ENCODE measurements at places on chromosomes 1 and 21.

DNA sequence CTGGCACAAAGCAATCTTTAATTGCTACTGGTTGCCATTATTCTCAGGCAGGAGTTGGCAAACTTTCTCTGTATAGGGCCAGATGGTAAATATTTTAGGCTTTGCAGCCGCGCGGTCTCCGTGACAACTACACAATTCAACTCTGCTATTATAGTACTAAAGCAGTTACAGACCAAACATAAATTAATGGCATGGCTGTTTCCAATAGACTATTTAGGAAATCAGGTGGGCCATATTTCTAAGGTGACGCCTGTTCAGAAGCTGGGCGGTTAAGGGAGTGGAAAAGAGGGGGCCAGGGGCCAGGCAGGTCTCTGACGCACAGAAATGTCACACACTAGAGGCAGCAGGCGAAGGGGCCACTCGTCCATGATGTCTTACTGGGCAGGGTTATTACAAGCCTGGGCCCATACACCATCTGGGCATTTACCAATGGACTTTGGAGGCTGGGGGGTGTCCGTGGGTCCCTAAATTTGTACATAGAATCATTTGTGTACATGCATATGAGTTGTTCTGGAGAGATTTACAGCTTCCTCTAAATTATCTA is 80.1 kb downstream of the STUM start:
- DNase-seq: no peak

- DNase-seq: no peak
These were observed 41.0 kb downstream of the PKP1 start for GRCh38 chr1:201324306-201324705.

DNA sequence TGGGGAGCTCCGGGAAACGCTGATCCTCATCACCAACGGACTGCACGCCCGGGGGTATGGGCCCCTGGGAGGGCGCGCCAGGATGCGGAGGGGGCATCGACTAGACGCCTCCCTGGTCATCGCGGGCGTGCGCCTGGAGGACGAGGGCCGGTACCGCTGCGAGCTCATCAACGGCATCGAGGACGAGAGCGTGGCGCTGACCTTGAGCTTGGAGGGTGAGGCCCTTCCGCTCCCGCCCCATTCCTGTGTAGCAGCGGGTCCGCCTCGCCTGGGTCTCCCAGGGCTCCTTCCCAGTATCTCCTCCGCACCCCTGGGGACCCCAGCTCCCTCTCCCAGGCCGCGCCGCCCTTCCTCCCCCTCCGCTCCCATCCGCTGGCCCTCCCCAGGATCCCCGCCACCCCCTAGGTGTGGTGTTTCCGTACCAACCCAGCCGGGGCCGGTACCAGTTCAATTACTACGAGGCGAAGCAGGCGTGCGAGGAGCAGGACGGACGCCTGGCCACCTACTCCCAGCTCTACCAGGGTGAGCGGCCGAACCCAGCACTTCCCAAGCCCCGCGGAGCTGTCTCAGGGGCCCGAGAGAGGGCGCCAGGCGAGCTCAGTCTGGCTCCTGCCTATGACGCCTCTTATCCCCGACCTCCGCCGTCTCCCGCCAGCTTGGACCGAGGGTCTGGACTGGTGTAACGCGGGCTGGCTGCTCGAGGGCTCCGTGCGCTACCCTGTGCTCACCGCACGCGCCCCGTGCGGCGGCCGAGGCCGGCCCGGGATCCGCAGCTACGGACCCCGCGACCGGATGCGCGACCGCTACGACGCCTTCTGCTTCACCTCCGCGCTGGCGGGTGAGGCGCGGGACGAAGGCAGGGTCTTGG is 5.0 kb downstream of the HAPLN2 start:
- peak; percentile 74 for DNase-seq

DNA sequence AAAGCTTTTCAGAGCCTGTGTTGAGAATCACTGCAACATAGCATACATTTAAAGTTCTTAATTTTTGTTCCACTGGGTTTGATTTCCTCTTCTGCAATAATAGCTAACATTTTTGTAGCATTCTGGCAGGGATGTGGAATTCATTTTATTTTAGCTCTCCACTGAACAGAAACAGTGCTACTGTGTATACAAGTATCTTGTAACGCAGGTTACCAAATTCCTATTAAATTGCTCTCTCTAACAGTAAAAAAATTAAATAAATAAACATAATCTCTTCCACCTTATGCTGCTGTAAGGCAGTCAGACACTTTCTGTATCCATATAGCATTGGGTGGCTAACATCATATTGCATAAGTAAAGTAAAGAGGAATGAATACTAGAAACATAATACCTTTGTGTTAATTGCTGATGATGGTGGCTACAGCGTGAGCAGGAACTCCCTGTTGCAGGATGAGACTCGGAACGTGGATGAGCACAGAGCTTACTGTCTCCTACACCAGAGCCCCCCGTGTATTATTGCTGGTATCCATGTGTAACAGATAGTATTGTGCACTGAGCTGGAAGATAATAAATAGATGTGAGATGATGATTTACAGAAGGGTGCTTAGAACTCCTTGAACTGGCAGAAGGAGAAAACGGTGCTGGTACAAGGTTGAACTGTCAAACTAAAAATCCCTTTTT is 276.9 kb upstream of the SNX7 start:
- DNase-seq: no peak

DNA sequence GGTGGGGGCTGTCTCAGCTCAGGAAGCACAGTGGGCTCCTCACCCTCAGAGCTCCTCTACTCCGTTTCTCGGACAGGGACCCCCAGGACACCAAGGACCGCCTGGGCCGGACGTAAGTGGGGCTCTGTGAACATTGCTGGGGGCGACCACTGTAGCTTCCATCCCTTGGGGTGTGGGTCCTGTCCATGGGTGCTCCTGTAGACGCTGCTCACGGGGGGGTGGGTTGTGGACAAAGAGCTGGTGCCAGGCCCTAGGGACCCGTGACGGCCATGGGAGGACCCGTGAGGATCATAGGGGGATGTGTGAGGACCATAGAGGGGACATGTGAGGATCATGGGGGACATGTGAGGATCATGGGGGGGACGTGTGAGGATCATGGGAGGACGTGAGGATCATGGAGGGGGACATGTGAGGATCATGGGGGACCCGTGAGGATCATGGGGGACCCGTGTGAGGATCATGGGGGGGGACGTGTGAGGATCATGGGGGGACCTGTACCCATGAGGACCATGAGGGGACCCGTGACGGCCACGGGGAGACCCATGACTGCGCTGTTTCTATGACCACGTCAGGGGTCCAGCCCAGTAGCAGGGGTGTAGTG is 18.1 kb downstream of the COL6A1 start:
- DNase-seq: no peak

DNA sequence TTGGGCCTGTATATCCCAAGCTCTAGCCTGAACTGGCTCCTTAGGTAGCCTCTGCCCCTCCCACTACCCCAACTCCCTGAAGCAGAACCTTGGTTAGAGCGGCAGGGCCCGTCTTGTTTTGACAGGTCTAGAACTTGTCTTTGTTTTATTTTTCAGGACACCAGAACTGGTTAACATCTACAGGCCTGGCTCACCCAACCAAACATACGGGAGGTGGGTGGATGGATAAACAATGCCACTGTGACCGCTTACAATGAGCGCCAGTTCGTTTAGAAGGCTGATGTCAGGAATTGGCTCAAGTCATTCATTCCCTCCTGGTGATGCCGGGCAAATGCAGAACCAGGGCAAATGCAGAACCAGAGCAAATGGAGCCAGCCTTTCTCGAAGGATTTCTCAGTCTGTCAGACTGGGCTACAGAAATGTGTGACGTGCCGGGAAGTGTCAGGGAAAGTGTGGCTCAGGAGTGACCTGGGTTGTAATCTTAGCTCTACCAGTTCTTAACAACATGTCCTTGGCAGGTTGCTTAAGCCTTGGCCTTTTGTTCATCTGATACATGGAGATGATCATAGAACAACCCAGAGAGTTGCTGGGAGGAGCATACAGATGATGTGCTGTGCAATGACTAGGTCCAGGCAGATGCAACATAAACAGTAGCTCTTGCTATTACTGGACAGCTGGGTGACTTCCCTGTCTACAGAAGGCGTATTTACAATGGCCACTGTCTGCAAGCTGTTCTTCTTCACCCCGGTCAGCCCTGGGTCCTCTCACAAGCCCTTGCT is 30.5 kb upstream of the BTG2 start:
- DNase-seq: peak; percentile 32

- DNase-seq: no peak
These were observed 148.4 kb downstream of the SYT2 start for GRCh38 chr1:202561726-202562443.

DNA sequence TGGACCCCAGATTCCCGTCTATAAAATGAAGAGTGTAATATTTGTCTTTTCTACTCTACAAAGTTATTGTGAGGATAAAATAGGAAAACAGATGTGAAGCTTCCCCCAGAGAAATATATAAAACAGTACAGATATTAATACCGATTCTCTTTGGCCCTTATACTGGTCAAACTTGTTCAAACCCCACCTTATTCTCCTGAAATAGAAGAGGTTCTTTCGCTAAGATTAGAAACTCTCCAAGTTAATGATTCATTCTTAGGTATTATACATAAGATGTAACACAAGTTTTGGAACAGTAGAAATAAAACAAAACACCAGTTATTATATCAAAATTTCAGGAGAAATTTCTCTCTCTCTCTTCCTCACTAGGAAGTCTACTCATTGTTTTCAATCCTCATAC is 852.4 kb upstream of the ADAMTS5 start:
- no peak for DNase-seq

DNA sequence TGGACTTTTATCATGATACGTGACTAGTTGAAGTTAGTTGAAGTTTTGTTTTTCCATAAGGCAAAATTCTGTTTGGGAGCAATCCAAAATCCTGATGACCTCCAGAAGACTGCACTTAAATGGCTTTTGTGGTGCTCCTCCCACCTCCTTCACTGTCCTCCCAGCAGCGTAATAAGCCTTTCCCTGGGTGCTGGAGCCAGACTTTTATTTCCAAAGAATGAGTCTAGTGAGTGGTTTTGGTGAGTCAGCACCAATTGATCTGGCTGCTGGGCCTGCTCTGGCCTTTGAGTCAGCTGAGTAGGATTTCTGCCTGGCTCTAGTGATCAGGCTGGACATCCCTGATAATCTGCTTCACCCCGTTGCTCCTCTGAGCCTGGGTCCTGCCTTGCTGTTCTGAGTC is 21.7 kb upstream of the KCND3 start:
- DNase-seq: no peak

GRCh38 chr1:172755099-172755498 is 96.2 kb downstream of the FASLG start:
- DNase-seq: no peak

- no peak for DNase-seq
These were observed 24.3 kb upstream of the KCNE1 start for GRCh38 chr21:34536311-34536710.

- no peak for DNase-seq
These were observed 586.5 kb downstream of the PTBP2 start for GRCh38 chr1:97308131-97308530.

- DNase-seq: no peak
These were observed 58.3 kb downstream of the ERG start for GRCh38 chr21:38439957-38440356.

DNA sequence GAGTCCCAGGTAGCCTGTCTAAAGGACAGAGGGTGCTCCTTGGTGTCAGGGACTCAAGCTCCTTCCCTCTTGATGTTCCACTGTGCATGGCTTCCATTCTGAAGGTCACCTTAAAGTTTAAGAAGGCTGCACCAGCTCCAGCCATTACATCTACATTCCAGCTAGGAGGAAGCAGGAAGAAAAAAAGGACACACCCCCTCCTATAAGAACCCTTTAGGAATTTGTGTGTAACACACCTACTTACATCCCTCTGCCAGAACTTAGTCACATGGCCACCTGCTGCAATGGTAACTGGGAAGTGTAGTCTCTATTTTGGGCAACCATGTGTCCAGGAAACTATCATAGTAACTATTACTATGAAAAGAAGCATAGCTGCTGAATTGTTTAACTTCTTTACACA is 161.6 kb upstream of the KLHDC7A start:
- DNase-seq: no peak

- DNase-seq: peak; percentile 80
These were observed 112.5 kb upstream of the NBPF11 start for GRCh38 chr1:148264374-148265276.

DNA sequence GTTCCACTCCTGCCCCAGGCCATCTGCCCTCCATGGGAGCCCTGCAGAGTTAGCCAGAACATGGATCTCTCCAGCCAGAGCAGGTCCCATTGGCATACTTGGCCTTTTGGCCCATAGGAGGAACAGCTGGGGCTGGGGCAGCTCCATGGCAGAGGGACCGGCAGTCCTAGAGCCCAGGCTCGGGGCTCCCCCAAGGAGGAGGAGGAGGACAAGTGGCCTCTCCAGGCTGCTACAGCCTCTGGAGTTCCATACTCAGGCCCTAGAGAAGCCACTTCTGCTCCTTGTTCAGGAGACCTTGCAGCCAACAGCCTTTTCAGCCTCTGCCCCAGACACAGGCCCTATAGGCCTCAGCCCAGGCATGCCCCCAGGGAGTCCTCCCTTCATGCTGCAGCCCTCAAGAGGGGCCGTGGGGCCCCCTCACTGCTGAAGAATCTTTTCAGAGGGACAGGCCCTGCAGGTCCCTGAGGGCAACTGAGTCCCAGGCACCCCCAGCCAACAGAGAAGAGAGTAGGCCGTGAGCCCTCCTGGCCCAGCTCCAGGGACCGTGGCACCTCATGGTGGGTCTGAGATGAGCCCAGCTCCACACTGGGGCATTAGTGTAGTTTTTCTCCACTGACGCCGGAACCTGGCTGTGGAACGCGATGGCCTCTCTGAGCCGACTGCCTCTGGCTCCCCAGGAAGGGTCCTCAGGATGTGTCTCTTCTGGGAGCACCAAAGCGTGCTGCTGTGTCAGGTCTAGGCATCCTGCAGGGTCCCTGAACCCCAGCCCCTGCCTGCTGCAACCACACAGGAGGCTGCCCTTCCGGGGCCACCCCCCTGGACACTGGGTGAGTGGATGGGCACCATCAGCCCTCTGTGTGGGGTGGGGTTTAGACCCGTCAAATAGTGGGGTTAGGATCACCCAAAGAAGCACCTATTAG is 297.6 kb upstream of the VAMP3 start:
- DNase-seq: no peak

DNA sequence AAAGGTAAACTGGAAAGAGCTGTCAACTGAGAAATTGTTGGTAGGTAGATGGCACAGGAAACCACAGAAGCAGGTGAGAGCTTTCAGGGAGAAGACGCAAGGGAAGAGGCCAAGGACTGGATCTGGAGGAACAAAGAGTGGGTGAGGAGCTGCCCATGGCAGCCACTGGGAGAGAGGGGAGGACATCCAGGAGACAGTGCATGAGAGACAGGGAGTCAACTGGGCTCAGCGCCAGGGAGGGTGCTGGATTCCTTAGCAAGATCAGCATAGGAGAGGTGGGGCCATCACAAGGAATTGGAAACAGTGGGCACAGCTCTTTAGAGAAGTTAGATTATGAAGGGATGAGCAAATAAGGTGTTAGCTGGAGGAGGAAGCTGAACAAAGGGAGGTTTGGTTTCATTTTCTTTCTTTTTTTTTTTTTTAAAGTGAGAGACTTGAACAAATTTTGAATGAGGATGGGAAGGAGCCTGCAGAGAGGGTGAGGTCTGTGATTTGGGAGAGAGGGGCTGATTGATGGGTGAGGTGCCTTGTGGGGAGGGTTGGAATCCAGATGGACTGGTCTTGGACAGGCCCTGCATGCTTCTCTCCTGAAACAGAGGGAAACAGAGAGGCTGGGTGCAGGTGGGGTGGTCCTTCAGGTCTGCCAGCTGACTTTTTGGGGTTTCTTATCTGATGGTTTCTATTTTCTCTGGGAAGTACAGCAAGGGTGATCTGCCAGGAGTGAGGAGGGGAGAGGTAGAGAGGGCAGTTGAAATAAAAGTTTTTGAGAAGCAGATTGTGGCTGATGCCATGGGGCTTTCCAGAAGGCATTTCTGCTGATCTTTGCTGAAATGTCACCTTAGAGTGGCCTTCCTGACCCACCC is 5.4 kb downstream of the CYP4B1 start:
- DNase-seq: no peak

GRCh38 chr21:18163956-18164355 is 80.7 kb upstream of the CHODL start:
- DNase-seq: no peak

- DNase-seq: no peak
These were observed 1.0 kb downstream of the PDXK start for GRCh38 chr21:43719748-43720538.
